Naive thymus-derived CD8-positive, alpha-beta T cell (primary cell): ENCODE measurements at places on chromosomes 2 and 18. TPM values are rescaled to one million over a fixed set of nuclear protein-coding genes. Genes with fewer than 3 reads are reported as not detected.

DNA sequence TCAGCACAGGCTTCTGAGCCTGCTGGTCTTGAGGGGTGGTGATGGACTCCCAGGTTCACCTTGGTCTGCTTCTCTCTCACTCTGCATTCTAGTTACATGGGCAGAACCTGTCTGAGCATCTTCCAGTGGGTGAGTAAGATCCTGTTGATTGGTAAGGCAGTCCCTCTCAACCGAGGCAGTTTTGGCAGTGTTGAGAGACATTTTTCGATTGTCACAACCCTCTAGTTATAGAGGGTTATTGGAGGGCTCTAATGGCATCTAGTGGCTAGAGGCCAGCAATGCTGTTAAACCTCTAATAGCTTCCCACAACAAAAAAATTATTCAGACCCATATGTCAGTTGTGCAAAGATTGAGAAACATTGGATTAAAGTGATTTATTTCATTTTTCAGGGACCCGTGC lies 9.3 kb upstream of the MGAT5 start:
- DNase-seq: no peak

DNA sequence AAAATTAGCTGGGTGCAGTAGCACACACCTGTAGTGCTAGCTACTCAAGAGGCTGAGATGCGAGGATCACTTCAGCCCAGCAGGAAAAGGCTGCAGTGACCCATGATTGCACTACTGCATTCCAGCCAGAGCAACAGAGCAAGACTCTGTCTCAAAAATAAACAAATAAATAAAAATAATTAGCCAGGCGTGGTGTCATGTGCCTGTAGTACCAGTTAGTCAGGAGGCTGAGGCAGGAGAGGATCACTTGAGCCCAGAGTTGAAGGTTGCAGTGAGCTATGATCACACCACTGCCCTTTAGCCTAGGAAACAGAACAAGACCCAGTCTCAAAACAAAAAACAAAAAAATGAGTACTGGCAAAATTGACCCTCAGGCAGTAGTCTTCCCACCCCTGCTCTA lies 61.9 kb upstream of the PPP1CB start:
- DNase-seq: no peak

DNA sequence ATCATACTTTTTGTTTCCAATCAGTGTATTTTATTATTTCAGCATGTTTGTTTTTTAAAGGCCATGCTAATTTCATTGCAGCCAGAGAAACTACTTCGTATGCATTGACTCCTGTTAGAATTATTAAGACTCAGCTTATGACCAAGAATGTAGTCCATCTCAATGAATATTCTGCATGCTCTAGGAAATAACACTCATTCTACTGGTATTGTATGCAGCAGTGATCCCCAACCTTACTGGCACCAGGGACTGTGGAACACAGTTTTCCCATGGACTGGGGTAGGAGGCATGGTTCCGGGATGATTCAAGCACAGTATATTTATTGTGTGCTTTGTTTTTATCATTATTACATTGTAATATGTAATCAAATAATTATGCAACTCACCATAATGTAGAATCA lies 356.9 kb downstream of the DSEL start:
- no peak for DNase-seq

DNA sequence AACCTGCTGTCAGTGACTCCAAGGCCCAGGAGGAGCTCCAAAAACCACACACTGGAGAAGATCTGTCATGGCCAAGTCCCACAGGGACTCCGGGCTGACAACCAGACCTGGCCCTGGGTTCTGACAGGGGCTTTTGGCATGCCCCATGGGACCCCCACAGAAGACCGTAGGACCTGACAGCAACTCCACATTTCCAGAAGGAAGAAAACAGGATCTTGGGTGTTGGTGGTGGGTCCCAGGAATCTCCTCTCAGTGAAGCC lies 275.9 kb upstream of the HS6ST1 start:
- no peak for DNase-seq

GRCh38 chr2:17615728-17616351 lies 75.3 kb downstream of the VSNL1 start:
- DNase-seq: no peak

DNA sequence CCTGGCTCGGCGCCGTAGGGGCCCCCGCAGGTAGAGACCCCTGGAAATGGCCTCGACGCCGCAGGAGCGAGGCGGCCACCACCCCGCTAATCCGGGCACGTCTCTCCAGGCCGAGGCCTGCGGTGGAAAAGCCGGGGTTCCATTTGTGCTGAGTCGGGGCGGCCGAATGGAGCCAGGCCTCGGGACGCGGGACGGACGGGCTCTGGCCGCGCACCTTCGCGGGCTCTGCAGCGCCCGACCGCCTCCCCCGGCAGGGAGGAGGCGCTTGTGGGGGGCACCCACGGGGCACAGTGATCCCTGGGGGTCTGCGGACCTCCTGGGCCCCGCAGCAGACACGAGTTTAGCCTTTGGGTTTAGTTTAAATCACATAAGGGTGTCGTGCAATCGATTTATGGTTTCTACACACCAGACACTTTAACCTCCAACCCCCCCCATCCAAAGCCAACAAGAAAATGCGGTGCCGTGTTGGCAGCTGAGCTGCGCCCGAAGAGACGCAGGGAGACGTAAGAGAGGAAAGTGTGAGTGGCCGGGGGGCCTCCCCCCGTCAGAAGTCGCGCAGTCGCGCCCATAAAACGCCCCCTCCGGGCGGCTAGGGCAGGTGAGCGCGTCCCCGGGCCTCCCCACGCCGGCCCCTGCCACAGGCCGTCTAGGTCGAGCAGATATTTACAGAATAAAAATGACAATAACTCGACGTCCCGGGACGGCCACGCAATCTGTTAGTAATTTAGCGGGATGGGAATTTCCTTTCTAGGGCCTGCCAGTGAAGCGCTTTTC lies 1.0 kb upstream of the NFATC1 start:
- DNase-seq: peak; percentile 46

GRCh38 chr2:34306745-34307144 lies 707.6 kb upstream of the FAM98A start:
- DNase-seq: no peak

- DNase-seq: no peak
These were observed 180.6 kb downstream of the CTIF start for GRCh38 chr18:48719388-48719787.

DNA sequence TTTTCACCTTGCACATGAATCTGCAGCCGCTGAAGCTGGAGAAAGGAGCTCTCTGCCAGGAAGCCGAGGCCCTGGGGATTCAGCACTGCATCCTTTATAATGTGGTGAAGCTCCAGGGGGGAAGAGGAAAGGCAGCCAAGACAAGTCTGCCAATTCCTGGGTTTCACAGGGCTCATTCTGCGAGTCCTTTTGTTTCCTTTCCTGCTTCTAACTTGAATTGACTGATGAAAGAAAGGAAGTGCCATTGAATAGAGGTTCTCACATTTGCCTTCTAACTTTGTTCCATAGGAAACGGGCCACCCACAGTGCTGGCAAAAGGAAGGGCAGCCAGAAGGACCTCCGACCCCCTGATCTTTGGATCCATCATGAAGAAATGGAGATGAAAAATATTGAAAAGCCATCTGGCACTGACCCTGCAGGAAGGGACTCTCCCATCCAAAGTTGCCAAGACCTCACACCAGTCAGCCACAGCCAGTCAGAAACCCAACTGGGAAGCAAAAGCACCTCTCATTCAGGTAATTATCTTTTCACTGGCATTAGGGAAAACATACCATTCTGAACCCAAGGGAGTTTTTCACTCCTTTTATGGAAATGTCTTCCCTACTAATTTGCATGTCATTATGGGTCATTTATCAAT lies 765.4 kb downstream of the MBD2 start:
- DNase-seq: no peak

- no peak for DNase-seq
These were observed 72.2 kb downstream of the DSC3 start for GRCh38 chr18:30970196-30970816.

GRCh38 chr2:38697116-38697840 lies 31.4 kb downstream of the GALM start:
- no peak for DNase-seq

DNA sequence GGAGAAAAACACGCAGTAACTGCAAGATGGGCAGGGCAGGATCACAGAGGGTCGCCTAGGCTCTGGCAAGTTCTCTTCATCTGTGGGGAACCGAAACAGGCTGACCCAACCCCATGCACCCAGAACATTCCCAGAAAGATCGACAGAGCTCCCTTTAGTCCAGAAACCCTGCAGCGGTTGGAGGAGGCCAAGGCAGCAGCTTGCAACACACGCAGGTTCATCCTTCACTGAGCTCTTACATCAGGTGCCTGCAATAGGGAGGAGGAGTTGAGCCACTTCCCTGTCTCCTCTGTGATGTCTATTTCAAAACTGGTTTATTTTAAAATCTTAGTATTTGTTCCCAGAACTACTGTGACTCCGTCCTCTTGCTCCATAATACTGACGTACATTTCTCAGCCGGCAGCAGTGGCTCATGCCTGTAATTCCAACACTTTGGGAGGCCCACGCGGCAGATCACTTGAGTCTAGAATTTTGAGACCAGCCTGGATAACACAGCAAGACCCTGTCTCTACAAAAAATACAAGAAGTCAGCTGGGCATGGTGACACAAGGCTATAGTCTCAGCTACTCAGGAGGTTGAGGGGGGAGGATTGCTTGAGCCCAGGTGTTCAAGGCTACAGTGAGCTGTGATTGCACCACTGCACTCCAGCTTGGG lies 11.5 kb upstream of the SLC11A1 start:
- DNase-seq: no peak

- no peak for DNase-seq
These were observed 34.7 kb downstream of the NPHP1 start for GRCh38 chr2:110170102-110170501.

DNA sequence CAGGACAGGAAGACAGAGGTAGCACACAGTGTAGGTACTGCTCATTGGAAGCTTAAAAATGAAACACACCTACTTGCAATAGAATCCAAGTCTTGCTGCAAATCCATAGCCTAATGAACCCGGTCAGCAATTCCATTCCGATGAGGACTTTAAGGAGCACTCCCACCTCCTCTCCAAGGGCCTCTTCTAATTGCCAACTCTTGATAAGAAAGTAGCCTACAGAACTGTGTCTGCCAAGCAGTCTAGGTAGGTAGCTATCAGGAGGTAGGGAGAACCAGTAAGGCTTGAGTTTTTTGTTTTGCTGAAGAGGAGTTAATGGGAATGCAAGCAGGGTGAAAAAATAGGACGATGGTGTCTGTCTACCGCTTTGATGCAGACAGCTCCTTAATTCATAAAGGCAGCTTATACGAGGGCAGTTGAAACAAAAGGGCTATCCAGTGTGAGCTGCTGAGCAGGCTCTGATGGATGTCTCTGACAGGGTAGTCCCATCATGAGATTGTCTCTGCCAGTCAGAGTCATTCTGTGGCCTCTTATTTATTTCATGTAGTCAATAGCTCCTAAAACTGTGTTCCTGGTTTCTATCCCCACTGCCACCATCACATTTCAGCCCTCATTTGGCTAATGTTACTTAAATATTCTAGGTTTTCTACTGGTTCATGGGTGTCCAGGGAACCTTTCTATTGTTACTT lies 155.6 kb upstream of the DNMT3A start:
- DNase-seq: no peak

GRCh38 chr18:5943514-5943913 lies 48.2 kb upstream of the TMEM200C start:
- no peak for DNase-seq

DNA sequence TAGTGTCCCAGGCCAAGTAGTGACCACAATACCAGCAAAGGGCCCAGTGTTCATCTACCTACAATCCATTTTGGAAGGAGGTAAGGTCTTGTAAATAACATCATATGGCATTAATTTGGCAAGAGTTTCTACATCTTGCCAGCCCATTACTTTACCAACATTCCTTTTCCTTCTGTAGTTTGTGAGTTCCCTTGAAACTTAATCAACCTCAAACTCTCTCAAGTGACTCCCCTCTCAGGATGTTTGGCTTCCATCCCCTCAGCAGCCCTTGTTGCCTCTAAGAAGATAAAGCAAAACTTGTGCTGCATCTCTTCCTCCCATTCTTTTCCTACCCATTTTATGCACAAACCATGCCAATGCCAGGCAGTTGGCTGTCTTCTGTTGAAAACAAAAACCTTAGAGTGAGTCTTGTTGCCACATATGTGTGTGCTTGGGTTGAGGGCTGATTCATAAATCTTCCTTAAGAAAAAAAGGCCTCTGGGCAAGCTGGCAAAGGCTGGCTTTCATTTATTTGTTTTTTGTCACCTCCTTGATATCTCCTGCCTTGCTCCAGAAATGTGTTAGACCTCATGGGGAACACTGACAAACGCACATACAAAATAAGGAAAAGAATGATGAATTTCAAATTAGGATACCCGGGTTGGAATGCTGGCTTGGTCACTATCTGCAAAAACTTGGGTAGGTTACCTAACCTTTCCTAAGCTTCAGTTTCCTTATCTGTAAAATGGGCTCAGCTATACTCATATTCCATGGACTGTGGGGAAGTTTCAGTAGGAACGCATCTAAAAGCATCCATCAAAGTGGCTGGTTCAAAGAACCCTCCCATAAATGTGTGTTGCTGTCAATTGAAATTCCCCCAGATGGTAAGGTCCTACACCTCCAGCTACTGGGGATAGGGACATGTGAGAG lies 29.4 kb upstream of the ST3GAL5 start:
- no peak for DNase-seq

GRCh38 chr18:68262690-68263294 lies 452.1 kb downstream of the TMX3 start:
- no peak for DNase-seq

DNA sequence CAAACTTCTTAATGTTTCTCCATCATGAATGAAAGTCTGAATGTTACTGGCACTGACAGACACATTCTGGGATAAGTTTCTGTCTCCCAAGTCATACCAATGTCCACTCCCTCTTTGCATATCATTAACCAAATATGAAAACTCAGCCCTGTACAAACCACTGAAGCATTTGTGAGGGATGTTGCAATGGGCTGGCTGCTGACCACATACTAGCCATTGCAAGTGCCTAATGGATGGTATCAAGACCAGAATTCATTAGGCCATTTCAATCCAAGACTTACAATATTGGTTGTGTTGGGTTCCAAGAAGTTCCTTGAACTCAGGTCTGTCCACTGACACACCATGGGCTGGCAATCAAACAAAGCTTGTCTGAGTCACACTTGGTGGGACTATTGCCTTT lies 73.8 kb downstream of the CBLN2 start:
- no peak for DNase-seq

- no peak for DNase-seq
These were observed 32.0 kb downstream of the PKDCC start for GRCh38 chr2:42079737-42080287.

GRCh38 chr2:174836995-174837390 lies 72.7 kb upstream of the CHRNA1 start:
- DNase-seq: no peak

- no peak for DNase-seq
These were observed 230.4 kb upstream of the MYT1L start for GRCh38 chr2:2561346-2562095.

The PSTPIP2 gene
- total RNA-seq: 8.7 TPM

The GTF2A1L gene
- not detected for total RNA-seq

The ITGB6 gene
- total RNA-seq: not detected

The STARD6 gene
- not detected for total RNA-seq

The CLEC4F gene
- not detected for total RNA-seq

The DNAJC5G gene
- total RNA-seq: not detected

The UGT1A5 gene
- total RNA-seq: not detected

The SNORC gene
- 4.0 TPM for total RNA-seq

The REG3A gene
- not detected for total RNA-seq

The NOL4 gene
- total RNA-seq: not detected

The MBD2 gene
- 85.1 TPM for total RNA-seq

The SPP2 gene
- not detected for total RNA-seq

The ITM2C gene
- 30.9 TPM for total RNA-seq

The BIRC6 gene
- total RNA-seq: 136 TPM

The IGFBP5 gene
- total RNA-seq: not detected

The LRRC30 gene
- total RNA-seq: not detected

The RAB27B gene
- total RNA-seq: not detected

The GCG gene
- not detected for total RNA-seq

The PROKR1 gene
- total RNA-seq: not detected

The ZC3H6 gene
- 33.3 TPM for total RNA-seq
